ENCODE measurements at places on chromosomes 7 and 10.

DNA sequence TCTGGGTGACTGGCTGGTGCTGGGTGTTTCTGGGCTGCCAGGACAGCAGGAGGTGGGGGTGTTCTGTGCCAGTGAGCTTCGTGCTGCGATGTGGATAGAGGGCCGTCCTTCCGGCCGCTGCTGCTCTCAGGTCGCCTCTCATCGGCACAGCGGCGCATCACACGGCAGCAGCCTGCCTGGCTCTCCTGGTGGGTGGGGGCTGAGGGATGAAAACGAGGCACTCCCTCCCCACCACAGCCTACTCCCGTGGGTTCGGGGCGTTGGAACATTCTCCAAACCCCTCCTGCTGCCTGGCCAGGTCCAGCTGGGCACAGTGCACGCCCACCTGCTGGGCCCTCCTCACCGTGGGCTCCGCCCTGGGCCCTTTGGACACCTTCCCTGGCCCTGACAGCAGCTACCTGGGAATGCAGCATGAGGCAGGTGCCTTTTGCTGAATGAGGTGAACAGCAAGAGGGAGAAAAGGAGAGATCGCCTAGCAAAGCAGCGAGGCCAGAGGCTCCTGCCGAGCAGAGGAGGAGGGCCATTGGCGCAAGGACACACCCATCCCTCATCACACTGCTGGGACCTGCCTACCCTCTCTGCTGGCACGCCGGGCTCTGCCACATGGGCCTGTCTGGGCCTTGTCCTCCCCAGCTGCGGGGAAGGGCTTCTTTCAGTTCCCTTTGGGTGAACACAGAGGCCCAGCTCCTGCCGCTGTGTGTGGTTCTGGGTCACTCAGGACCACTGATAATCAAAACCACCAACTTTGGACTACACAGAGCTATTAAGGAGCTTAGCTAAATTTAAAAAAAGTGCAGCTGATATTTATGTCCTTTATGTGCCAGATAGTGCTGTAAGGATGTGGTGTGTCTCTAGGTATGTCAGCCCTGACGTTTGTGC is 33.4 kb downstream of the INPP5A start:
- no peak for DNase-seq

DNA sequence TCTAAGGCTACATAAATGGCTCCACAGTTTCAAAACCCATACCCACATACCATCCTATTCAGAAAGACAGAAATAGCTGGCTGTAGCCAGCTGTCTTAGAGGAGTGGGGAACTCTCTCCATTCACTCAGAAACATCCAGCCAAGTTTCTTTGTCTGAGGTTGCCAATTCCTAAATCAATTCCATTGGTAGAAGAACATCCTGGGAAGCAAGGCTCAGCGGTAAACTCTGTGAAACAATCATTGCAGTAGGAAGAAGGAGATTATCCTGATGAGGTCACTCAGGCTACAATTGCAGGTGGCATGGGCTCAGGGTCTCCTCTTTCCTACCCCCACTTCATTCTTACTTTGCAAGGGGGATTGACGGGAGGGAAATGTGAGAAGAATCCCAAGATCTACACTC is 154.0 kb downstream of the ETV1 start:
- DNase-seq = no peak

- no peak for DNase-seq
Measured at GRCh38 chr7:91199601-91200000, 64.6 kb upstream of the FZD1 start.

- DNase-seq = peak; percentile 17
Measured at GRCh38 chr7:144738708-144739314, 97.0 kb downstream of the TPK1 start.

GRCh38 chr10:79188154-79188965 is 119.6 kb downstream of the ZMIZ1 start:
- no peak for DNase-seq

- peak; percentile 40 for DNase-seq
Measured at GRCh38 chr10:21191512-21191911, 294.4 kb upstream of the NEBL start.

DNA sequence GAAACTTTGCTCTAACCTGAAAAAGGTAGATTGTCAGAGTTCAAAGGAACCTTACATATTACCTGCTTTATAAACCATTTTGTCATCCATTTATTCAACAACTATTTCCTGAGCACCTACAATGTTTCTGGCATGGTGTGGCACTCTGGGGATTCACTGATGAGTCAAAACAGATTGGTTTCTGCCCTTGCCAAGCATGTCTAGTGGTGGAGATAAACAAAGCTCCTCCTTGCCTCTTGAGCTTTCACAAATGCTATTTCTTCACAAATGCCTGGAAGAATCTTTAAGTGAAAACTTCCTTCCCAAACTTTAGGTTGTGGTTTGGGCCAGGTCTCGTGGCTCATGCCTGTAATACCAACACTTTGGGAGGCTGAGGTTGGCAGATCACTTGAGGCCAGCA is 85.1 kb upstream of the RELN start:
- DNase-seq = no peak

- no peak for DNase-seq
Measured at GRCh38 chr7:157731126-157731525, 394.3 kb downstream of the DNAJB6 start.

DNA sequence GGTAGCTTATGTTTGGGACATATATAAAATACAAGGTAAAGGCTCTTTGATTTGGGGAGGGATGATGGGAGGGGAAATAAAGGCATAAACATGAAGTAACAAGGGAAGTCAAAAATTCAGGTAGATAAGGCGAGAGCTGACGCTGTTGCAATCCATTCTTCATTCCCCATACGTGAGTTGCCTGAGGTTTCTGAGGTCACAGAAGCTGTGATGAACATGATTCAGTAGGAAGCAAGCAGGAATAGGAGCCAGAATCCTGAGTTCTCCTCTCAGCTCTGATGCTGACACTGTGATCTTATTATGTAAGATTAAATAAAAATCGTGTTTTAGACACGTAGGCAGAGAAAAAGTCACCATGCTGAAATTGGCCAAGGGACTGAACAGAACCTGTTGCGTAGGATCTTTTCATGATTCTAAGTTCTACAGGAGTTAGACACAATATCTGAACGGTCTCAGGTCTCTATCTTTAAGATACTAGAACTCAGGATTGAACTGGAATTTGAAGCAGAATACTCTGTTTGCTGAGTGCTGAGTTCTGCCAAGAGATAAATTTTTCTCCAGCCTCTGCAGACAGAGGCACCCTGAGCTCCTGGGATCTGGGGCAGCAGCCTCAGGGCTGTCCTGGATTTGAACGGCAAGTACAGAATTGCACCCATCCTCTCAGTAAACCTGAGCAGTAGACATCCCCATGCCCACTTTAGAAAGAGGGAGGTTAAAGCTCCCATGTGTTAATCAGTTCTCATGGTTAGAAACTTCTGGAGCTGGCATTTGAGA is 21.0 kb downstream of the KLF6 start:
- DNase-seq = no peak

DNA sequence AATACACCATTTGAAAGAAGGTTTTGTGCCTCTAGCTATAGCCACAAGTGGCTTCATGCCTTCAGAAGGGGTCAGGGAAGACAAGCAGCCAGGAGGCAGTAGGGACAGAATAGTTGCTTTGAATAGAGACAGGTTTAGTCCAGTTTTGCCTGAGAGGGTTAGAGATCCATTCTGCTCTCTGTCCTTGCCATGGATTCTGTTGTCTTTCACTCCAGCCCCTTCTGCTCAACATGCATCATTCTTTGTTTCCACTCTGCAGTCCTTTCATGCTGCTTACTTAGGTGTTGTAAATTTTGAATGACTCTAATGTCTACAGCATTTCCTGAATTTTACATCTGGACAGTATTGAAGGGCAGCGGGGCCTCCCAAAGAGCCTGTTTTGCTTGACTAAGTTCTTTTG is 60.3 kb downstream of the CNTNAP2 start:
- DNase-seq = no peak

DNA sequence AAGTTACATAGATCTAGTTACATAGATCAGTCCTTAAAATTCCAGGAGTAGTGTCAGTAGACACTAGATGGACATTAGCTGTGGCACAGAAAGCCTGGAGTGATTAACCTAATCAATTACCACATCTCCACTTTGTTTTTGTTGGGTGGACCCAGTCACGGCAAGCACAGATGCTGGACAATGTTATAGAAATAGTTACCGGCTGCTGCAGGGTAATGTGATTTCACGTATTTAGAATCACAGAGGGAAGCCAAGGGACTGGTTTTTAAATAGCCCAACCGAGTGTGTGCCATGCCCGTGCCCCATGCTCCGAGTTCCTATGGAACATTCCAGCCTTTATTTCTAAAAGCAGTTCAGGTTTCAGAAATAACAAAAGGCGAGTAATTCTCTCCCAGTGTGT is 2.8 kb downstream of the LGI1 start:
- DNase-seq = no peak

DNA sequence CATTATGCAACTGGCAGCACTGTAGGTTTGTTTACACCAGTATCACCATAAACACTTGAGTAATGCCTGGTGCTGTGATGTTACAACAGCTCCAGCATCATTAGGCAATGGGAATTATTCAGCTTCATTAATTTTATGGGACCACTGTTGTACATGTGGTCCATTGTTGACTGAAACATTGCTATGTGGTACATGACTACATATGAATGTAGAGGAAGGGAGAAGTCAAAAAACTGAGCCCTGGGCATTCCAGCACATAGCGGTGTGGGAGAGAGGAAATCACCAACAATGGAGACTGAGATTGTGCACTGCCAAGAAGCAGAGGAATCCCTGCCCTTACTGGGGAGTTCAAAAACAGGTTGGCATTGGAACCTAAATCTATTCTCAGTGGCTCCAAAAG is 89.0 kb downstream of the TRIM24 start:
- no peak for DNase-seq

- DNase-seq = no peak
Measured at GRCh38 chr7:157691586-157692459, 355.0 kb downstream of the DNAJB6 start.

DNA sequence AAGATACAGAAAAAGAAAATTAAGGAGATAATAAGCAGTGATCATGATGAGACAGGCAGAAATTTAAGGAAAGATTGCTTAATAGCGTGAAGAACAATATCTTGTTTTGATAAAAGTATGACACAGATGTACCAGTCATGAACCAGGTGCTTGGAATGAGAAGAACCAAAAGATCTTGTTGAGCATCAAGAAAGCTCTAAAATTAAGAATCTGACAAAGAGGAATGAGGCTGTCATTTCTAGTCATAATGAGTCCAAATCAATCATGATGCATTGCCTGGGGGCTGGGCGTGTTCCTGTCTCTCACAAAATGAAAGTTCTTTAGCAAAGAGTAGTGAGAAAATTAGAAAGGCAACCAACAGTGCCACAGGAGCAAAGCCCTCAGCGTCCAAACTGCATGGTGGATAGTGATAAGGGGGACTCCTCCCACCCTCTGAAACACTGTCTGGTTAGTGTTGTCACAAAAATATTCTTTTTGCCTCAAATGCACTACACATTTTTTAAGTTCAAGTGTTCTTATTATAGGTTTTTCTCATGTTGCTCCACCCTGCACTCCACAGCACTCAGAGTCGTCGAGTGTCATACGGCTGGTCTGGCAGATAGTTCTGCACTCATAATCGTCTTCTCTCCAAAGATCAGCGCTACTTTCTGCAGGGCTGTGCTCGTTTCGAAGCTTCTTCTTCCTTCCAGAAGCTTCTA is 439.6 kb downstream of the TNS3 start:
- DNase-seq = no peak

DNA sequence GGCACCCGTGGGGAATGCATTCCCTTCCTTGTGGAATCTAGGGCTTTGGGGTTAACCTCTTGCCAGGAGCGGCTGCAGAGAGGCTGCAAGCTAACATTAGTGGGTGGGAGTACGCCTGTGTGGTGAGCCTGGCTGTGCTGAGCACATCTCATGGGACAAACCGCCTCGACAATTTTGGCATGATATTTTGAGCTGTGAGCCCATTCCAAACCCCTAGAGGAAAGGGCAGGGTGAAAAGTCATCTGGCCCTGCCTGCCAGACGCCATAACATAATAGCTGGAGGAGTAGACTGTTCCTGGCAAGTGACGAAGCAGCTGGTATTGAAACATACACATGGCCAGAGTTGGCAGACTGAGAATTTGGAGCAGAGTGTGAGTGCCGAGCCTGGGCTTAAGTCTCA is 110.0 kb downstream of the TACC2 start:
- no peak for DNase-seq

GRCh38 chr7:11650030-11650429 is 182.0 kb downstream of the THSD7A start:
- DNase-seq = peak; percentile 15

DNA sequence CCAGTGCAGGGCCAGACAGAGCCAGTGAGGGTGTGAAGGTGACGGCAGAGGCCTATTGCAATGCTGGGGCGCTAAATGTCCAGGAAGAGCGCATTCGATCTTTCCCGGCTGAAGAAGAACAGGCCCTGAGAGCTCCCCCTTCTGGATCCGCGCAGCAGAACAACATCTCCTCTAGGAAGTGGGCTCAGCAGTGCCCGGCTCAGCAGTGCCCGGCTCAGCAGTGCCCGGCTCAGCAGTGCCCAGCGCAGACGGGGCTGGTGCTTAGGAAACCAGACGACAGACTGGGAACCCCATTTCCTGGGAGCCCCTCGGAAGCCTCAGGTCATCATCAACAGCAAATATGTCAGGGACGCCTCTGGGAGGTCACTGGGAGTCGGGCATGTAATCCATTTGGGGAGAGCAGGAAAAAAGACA is 4.7 kb upstream of the NOS3 start:
- peak; percentile 70 for DNase-seq

DNA sequence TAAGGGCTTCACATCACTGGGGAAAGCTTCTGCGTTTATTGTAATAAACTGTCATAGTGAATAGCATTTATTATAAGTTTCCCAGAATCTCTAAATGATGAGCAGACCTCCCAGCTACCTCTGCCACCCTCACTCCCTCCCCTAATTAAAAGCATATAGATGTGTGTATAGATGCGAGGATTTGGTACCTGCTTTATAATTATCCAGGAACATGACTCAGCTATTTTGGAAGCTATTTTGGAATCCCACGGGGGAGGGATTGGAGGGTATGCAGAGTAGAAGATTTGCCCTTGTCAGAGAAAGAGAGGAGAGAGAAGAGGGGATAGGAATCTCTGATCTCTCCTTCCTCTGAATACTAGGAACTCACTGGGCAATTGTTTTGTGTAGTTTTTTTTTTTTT is 455.3 kb downstream of the ADRA2A start:
- no peak for DNase-seq

GRCh38 chr7:148773334-148773733 is 74.6 kb downstream of the CUL1 start:
- DNase-seq = no peak

DNA sequence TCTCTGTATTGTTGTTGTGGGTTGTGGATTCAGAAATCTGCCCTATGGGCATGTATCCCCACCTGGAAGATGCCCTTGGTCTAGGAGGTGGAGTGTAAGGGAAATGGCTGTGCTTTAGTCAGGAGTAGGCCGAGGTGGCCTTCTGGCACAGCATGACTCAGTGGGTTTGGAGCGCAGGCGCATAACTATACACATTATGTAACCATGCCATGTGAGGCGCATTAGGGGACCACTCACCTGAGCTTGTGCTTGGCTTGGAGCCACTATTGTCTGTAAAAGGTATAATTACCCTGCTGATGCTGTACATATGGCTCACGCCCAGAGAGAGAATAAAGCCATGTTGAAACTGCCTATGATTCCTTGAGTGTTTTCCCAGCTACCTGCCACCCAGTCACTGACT is 20.6 kb upstream of the ADAMTS14 start:
- DNase-seq = no peak

Measured in COLO829 (cell line).